ENCODE measurements at places on chromosomes 4 and X.
A peak's percentile ranks its signal among the peaks of the same experiment; 100 is the strongest.

- peak; percentile 22 for DNase-seq
Observed at GRCh38 chr4:127604949-127605709, 27.6 kb upstream of the INTU start.

DNA sequence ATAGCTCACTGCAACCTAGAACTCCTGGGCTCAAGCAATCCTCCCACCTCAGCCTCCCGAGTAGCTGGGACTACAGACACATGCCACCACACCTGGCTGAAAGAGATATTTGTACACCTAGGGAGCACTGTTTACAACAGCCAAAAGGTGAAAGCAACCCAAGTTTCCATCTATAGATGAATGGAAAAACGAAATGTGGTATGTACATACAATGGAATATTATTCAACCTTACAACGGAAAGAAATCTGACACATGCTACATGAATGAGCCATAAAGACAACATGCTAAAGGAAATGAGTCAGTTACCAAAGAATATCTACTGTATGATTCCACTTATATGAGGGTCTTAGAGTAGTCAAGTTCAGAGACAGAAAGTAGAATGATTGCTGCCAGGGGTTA, 52.2 kb downstream of the ABCG2 start:
- DNase-seq, result no peak

- no peak for DNase-seq
Observed at GRCh38 chrX:44596277-44596676, 53.6 kb upstream of the FUNDC1 start.

DNA sequence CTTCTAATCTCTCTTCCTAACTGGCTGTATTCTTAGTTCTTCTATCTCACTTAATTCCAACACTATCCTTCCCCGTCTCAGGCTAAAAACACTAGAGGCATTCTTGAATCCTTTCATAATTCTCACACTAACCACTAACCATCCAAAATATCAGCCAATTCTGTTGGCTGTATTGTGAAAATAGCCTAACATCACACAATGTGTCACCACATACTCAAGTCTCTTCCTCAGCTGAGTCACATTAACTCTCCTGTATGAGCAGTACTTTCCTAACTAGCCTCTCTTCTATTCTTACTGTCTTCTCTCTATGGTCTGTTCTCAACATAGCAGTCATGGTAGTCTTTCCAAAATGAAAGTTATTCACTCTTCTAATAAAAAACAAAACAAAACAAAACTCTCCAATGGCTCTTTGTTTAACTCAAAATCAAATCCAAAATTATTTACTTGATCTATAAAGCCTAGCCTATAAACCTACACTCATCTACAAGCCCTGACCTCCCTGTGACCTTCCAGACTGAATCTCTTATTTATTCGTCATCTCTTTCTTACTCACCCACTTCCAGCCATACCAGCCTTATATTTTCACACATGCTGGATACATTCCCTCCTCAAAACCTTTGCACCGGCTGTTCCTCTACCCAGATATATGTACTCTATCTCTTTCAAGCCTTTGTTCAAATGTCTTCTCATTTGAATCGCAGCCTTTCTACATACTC, 445.9 kb downstream of the TLL1 start:
- DNase-seq, result no peak

- DNase-seq, result no peak
Observed at GRCh38 chr4:71294301-71294700, 44.5 kb upstream of the SLC4A4 start.

GRCh38 chrX:10524578-10524977, 95.8 kb downstream of the MID1 start:
- DNase-seq, result no peak

DNA sequence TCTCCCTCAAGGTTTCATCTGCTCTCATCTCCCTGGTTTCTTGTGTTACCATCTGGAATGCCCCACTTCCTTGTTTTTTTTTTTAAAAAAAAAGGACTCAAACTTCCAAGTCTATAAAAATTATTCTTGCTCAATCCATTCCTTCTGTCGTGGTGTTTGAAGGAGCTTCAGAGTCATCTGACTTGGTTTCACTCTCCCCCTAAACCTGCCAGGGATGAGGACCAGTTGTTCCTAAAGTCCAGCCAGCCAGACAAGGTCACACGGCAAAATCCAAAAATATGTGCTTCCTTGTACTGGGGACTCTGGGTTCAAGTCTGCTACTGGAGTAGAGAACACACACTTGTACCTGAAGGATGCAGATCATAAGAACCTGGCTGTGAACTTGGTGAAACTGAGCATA, 84.5 kb upstream of the GPM6B start:
- DNase-seq, result no peak

GRCh38 chr4:6806924-6807626, 24.5 kb downstream of the KIAA0232 start:
- DNase-seq, result no peak

DNA sequence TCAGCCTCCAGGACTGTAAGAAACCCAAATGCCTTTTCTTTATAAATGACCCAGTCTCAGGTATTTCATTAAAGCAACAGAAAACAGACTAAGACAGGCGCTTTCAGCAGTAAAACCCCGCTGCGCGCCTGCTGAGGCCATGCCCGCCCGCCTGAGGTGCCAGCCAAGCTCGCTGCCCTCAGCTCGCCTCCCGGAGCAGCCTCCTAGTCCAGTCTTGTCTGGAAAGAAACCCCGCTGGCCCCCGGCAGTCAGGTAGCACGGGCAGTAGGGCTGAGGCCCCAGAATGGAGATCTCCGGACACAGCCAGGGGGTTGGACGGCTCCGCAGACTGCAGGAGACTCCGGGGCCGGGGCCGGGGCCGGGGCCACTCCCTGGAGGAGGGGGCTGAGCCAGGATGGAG, 31.7 kb downstream of the ZFYVE28 start:
- no peak for DNase-seq
